ENCODE measurements at places on chromosomes 4 and X.

GRCh38 chr4:37839426-37839825 lies 12.9 kb downstream of the PGM2 start:
- no peak for DNase-seq

DNA sequence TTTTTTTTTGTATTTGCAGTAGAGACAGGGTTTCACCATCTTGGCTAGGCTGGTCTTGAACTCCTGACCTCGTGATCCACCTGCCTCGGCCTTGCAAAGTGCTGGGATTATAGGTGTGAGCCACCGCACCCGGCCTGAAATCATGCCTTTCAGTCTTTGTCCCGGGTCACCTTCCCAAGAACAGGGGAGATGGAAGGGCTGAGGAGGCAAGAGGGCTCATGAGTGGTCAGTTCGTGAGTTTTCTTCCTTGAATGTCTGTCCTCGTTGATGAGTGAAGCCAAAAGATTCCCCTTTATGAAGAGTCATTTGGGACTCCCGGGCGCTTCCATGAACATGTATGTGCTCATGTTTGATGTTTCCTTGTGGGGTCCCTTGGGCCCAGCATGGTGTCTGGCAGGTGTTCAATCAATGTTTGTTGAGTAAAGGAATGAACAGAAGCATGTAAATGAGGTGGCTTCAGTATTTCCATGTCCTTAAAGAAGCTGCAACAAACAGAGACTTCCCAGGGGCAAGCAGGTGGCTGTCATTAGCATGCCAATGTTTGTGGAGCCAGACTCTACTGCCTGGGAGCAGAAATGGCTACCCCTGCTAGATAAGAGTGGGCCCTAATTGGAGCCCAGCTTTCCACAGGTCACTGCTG lies 3.4 kb upstream of the SEPTIN6 start:
- DNase-seq, result no peak

GRCh38 chr4:95410387-95410977 lies 138.3 kb downstream of the UNC5C start:
- no peak for DNase-seq

GRCh38 chr4:161404346-161405110 lies 759.3 kb downstream of the FSTL5 start:
- no peak for DNase-seq

DNA sequence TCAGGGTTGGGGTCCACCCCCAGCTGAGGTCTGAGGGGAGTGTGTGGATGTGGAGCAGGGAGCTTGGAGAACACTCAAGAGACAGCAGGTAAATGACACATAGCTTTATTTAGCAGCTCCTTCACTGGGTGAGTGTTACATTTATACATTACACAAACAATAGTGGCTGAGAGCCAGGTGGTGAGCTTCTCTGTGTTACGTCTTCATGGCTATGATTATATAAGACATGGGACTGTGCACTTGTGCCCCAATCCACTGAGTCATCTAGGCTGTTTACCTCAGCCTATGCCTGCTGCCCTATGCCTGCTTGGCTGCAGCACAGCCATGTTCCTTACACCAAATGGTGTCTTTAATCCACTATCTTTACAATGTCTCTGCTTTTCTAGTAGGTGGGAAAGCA lies 459.6 kb downstream of the AFF2 start:
- DNase-seq, result no peak

DNA sequence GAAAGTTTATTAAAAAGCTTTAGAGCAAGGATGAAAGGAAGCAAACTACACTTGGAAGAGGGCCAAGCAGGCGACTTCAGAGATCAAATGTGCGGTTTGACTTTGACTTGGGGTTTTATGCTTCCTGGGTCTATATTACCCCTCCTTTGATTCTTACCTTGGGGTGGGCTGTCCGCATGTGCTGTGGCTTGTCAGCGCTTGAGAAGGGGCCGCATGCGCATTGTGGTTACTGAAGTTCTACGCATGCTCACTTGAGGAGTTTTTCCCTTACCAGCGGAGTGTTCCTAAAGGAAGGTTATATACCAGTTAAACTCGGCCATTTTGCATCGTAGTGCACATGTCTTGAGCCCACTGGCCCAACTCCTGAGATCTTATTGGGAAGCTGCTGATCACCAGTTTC lies 9.9 kb downstream of the ZNF157 start:
- no peak for DNase-seq
